ENCODE measurements at places on chromosomes 5 and 9.

DNA sequence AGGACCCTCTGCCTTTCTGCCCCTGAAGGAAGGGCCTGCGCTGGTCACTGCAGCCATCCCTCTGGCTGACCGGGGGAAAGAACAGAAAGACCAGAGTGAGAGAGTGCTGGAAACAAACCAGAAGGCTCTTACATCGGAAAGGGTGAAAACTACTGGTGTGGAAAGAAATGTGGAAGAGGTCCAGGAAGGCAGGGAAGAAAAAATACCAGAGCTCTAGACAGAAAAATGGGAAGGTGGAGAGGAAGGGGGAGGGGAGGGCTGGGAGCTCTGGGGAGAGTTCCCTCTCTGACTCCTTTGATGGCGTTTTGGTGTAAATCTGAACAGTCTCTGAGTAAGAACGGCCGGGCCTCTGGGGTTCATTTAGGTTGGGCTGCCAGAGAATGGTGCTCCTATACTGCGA, 47.7 kb downstream of the COL23A1 start:
- DNase-seq: no peak

DNA sequence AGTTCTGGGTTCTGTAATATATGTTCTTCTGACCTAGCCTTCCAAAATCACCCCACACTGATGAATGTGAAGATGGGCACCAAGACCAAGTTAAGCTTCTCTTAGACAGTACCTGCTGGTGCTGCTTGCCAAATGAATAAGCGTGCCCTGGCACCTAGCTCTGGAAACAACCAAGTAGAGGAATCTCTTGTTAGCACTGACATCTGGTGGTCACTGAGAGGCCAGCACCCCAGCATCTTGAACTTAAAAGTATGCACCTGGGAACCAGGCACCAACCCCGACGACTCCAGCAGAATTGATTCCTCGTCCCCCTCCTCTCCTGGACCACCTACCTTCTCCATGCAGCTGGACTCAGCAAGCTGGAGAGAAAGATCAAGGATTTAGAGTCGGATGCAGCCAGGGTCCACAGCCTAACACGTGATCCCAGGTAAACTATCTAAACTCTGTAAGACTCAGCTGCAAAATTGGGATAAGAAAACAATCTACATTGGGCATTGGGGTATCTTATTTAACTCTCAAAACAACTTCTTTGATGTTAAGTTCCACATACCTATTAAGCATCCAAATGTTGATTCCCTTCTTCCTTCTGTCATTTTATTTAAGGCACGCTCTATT, 89.8 kb downstream of the SLC1A3 start:
- no peak for DNase-seq

- no peak for DNase-seq
These were observed 151.5 kb downstream of the TAF11L14 start for GRCh38 chr5:17785774-17786173.

- no peak for DNase-seq
These were observed 2.5 kb downstream of the C1QTNF3 start for GRCh38 chr5:34040472-34040871.

DNA sequence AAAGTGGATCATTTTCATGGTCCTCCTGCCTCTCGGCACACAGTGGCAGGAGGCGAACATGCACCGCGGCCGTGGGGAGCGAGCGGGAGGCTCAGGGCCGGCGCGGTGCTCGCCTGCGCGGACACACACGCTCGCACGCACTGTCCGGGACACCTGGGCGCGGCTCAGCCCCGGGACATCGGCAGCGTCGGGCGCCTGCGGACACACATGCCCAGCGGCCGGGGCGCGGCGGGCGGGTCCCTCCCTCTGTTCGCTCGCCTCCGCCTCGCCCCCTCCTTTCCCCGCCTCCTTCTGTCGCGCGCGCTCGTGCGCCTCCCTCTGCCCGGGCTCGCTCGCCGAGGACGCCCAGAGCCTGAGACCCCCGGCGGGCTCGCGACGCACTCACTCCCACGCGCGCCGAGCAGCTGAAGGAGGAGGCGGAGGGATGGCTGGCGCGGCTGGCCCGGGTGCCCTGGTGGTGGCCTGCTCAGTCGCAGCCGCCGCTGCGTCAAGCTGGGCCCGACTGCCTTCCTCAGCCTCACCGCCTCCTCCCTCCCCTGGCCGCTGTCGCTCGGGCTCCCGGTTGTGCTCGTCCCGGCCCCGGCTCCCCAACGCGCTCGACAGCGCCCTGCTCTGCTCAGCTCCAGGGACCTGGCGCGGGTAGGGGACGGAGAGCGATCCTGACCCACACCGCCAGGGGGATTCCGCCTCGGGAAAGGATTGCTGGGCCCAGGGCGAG, at the start of gene FRMD3:
TSS of gene FRMD3 (minus strand) at position 230 of the 718 bp plus-strand sequence. CDS start at position 60, 170 bp downstream.
- no peak for DNase-seq

DNA sequence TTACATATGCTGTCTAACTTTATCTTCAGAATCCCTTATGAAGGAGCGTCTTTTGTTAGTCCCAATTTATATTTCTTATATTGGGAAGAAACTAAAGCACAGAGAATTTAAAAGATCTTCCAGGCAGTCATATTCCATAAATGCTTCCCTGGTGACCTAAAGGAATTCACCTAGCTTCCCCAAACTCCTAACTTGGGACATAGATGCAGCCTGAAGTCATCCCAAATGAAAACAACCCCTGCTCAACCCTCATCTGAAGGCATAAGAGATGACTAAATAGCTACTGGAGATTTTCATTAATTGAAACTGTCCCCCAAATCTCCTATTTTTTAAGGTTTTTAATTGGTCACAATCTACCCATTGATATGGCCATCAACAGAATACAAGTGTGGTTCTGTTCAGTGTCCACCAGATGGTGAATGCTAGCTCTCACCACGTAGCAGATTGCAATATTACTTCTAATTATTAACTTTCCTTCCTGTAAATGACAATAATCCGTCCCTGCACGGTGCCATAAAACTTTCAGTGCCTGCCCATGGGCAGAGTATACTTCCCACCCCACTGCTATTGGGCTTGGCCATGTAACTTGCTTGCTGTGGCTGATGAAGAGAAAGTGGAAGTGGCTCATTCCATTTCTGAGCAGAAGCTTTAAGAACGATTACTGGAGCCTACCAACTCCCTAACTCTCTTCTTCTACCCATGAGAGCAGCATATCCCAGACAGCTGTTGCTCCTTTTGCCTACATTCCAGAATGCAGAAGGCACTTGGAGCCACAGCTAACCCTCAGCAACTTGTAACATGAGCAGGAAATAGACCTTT, 18.7 kb downstream of the PRUNE2 start:
- no peak for DNase-seq

DNA sequence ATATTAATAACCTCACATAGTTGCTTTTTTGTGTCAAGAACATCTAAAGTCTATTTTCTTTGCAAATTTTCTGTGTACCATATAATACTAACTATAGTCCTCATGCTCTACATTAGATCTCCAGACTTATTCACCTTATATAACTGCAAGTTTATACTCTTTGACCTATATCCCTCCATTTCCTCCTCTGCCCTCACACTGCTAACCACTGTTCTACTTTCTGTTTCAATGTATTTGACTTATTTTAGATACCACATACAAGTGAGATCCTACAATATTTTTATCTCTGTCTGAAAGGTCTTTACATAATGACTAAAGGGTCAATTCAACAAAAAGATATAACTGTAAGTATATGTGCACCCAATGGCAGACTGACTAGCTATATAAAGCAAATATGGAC, 789.7 kb upstream of the ZNF608 start:
- no peak for DNase-seq

DNA sequence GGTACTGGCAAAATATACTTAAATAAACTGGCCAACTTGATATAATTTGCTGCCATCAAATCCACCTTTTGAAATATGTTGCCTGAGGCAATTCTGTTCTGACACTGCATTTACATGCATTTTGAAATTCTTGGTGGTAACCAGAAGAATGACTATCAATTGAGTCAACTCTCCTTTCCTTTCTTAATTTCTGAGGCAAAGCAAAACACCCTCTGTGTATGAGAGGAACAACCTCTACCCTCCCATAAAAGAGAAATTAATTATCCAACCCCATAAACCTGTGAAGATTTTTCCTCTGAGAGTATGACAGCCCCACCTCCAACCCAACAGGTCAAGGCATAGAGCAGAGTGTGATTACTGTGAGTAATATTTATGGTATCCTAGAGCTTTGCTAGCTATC, 286.8 kb downstream of the NR2F1-AS1 start:
- no peak for DNase-seq

DNA sequence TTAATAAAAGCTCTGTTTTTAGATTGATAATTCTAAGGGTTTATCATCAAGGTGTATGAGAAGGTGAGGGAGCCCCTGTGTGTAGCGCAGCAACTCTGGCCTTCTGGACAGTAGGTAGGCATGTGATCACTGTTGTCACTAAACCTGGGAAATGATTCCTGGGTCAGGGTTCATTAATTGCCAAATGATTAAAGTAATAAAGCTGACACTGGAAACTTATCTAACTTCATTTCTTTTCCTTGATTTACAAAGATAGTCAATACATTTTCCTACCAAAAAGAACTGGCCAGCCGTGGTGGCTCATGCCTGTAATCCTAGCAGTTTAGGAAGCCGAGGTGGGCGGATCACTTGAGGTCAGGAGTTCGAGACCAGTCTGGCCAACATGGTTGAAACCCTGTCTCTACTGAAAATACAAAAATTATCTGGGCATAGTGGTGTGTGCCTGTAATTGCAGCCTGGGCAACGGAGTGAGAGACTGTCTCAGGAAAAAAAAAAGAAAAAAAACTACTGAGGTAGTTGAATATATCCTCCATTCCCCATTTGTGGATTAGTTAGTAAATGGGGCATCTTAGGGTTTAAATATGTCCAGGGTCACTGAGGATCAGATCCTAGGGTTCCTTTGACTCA, 2.4 kb downstream of the EHMT1 start:
- no peak for DNase-seq

- no peak for DNase-seq
These were observed 946.0 kb downstream of the NR2F1-AS1 start for GRCh38 chr5:92635001-92635461.

DNA sequence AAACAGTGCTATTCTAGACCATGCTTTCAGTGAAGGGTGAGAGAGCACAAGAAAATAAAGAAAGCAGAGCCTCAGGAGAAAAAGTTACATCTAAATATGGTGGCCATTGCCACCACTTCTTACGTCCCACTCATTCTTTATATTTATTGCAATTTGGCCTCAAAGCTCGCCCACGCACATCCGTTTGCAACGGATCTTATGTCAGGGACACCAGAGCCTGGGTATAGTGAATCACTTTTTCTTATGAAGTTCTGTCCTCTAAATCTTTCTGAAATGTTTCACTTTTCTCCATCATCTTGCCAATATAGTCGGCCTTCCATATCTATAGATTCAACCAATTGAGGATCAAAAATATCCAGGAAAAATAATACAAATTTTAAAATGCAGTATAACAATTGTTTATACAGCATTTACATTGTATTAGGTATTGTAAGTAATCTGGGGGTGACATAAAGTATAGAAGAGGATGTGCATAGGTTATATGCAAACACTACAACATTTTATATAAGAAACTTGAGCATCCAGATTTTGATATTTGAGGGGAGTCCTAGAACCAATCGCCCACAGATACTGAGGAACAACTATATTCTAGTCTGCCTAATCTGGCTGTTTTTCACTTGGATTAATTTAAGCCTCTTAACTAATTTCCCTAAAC, 35.2 kb downstream of the GOLPH3 start:
- DNase-seq: no peak

Data from HFF-Myc (cell line).